H1 (cell line): ENCODE measurements at places on chromosomes 4 and X. TPM values are rescaled to one million over a fixed set of nuclear protein-coding genes. Genes with fewer than 3 reads are reported as not detected.

Gene ODAPH
- total RNA-seq: not detected in 2 replicates

- DNase-seq: no peak
Measured at GRCh38 chr4:142383800-142384470, 462.2 kb downstream of the INPP4B start.

- DNase-seq: no peak
Measured at GRCh38 chrX:16593801-16594200, 56.2 kb upstream of the S100G start.

DNA sequence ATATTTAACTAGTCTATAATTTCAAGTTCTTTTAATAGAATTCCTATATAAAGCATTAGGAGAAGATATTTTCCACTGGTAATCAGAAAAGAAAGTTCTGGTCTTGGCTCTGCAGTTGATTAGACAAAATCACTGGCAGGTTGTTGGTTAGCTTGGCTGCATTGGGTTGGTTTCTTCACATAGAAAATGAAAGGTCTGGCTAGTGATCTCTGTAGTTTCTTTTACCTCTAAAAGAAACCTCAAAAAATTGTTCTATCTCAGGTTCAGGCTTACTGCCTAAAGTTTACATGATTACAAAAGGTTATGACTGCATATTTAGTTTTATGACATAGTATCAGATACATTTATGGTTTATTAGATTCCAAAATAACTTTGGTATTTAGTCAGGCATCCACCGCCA lies 95.8 kb upstream of the NAP1L5 start:
- DNase-seq: no peak

- DNase-seq: no peak
Measured at GRCh38 chr4:113783701-113784100, 22.2 kb upstream of the CAMK2D start.

DNA sequence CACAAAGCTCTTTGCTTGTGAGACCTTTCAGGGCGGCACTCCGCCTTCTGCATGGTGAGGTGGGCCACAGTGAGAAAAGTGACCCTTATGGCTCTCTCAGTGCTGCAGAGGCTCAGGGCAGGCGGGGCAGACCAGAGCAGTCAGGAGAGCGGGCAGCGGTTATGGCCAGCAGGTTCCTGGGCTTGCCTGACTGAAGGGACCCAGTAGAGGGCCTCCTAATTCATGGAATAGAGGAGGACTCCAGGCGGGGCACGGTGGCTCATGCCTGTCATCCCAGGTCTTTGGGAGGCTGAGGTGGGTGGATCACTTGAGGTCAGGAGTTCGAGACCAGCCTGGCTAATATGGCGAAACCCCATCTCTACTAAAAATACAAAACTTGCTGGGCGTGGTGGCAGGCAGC lies 91.4 kb downstream of the CLNK start:
- DNase-seq: no peak

- no peak for DNase-seq
Measured at GRCh38 chrX:117982694-117983392, 133.8 kb downstream of the KLHL13 start.

- no peak for DNase-seq
Measured at GRCh38 chrX:47900833-47901232, 64.1 kb downstream of the ZNF81 start.

DNA sequence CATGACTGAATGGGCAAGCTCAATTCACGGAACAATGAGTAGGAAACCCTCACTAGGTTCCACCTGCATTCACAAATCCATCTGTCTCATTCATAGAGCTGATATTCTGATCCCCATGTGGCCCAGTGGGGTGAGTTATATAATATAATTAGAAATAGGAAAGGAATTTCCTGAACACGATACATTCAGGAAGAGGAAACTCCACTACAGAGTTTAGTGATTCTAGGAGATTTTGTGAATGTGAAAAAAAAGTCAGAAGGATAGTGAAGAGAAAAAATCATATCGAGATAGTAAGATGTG lies 471.2 kb downstream of the GASK1B start:
- DNase-seq: no peak

- DNase-seq: no peak
Measured at GRCh38 chr4:1565598-1566295, 118.4 kb downstream of the FAM53A start.
